ENCODE measurements at places on chromosomes 11 and 22.

DNA sequence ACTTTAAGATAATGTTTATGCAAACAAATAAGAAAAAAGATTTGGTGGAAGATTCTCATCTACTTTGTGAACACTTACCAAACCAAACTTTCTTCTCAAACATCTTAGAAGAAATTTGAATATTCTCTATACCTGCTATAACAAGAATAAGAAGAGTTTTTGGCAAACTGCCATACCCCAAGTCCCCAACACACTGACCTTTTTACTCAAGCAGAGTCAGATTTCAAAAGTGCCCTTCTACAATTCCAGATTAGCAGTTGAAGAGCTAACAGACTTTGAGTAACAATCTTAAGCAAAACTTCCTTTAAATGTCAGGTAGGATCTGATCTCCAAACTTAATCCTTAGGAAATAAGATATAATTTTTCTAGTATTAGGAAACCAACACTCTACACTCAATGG is 33.9 kb downstream of the TSG101 start:
- DNase-seq = no peak

GRCh38 chr22:49355211-49355920 is 472.3 kb downstream of the BRD1 start:
- no peak for DNase-seq

GRCh38 chr22:31496735-31497146 is 405 bp downstream of the SFI1 start:
- peak; percentile 50 for DNase-seq

GRCh38 chr11:88087337-88087736 is 87.9 kb downstream of the RAB38 start:
- no peak for DNase-seq

GRCh38 chr22:38180841-38181452 is 683 bp downstream of the PLA2G6 start:
- DNase-seq = peak; percentile 29

- no peak for DNase-seq
Measured at GRCh38 chr11:69295079-69295994, 1.4 kb downstream of the MYEOV start.

DNA sequence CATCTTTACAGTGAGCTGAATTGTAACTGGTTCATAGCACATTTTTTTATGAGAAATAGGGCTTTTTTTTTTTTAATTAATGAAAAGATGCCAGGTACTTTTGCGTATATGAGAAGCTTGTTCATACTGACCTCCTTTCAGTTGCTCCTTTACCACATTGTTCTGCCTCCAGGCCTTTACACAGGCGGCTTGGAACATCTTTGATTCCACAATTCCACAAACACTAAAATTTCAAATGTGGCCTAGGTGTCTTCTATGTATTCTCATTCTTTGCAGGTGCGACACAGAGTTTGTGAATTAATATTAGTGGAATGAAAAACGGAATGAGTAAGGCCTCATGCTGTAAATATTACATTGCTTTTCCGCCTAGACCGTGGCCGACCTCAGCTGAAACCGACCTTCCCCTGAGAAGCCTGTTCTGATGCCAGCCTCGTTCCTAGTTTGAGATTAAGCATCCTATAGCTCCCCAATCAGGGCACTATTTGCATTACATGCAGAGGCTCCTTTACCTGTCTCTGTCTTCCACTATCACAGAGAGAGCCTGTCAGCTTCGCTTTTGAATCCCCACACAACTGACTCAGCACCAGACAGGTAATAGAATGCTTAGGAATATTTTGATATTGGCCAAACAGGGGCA is 125.8 kb downstream of the LDLRAD3 start:
- no peak for DNase-seq

GRCh38 chr11:110544779-110545178 is 115.0 kb downstream of the FDX1 start:
- DNase-seq = no peak

- no peak for DNase-seq
Measured at GRCh38 chr22:44030702-44031082, 6.6 kb downstream of the PARVB start.

- no peak for DNase-seq
Measured at GRCh38 chr11:17379383-17380180, 8.9 kb downstream of the KCNJ11 start.

DNA sequence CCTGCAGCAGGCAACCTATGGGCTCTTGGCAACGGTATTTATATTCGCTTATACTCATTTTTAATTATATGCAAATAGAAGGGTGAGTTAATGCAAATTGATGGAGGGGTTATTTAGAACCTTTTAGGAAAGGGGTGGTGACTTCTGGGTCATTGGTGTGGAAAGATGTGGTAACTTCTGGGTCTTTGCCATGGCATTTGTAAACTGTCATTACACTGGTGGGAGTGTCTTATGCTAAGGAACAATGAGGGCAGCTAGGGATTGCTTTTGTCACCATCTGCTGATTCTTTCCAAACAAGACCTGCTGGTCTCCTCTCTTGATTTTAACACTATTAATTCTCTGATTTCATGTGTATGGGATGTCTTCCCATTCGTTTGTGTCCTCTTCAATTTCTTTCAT is 11.7 kb upstream of the KAT5 start:
- DNase-seq = no peak

DNA sequence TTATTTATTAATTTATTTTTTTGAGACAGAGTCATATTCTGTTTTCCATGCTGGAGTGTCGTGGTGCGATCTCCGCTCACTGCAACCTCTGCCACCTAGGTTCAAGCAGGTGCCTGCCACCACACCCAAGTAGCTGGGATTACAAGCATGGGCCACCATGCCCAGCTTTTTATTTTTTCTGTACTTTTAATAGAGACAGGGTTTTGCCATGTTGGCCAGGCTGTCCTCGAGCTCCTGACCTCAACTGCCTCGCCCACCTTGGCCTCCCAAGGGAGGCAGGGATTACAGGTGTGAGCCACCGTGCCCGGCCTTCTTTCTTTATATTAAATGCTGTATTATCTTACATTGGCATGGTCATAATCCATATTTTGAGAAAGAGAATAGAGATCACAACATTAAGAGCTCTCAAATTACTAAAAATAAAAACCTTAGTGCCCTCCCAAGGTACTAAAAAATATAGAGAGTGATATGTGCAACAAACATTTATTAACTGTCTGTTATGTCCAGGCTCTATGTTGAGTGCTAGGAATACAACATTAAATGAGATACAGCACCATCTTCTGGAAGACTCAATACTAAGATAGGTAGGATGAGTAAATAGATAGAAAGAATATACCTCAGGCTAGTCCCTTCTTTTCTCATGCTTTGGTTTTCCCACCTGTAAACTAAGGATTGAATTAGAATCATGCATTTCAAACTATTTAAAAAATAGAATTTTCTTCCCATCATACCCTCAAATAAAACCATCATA is 84.1 kb downstream of the BBOX1 start:
- DNase-seq = no peak

DNA sequence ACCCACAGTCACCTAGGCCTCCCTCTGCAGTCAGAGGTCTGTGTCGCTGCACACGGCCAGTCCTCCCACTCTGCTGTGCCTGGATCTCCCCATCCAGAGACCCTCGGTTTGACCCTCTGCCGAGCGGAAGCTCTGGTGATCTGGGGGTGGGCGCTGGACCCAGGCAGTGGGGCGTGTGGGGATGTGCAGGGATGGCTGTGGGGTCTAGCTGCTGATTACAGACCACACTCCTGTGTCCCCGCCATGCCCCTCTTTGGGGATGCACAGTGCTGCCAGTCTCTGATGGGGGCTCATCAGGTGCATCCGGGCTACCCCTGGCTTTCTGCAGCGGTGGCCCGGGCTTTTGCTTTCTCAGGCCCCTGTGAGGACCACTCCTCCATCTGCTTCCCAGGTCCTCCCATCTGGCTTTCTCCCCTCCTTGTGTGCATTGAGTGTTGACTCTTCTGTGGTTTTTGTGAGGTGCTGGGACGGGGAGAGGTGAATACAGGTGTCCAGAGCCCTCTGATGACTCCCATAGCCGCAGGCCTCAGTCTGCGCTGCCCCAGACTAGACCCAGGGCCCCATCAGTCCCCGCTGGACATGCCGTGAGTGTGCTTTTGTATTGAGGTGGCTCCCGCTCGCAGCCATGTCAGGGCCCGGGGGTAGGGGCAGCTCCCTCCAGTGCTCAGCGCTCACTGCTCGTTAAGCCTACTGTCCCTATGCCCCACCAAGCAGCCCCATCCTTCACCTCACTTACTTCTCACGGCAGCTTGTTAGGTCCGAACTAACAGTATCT is 251.6 kb downstream of the TBC1D22A start:
- DNase-seq = no peak
